ENCODE measurements at places on chromosomes 5 and 9.

- DNase-seq: peak; percentile 72
Observed at GRCh38 chr5:126777257-126777974, 480 bp downstream of the LMNB1 start.

- DNase-seq: no peak
Observed at GRCh38 chr5:68217528-68217927, 2.0 kb downstream of the PIK3R1 start.

- DNase-seq: no peak
Observed at GRCh38 chr9:89347651-89348050, 29.4 kb downstream of the SECISBP2 start.

DNA sequence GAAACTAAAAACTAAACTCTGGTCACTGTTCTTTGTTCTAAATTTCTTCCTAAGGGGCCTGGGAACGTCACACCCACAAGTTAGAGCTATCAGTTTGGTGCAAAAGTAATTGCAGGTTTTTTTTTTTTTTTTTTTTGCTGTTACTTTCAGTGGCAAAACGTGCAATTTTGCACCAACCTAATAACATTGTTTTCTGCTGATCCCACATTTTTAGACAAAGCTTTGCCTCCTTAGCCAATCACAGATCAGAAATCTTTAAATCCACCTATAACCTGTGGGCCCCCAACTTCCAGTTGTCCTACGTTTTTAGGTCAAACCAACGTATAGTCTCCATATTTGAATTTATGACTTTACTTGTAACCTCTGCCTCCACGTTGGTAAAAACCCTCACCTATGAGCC is 11.1 kb upstream of the MED10 start:
- no peak for DNase-seq

DNA sequence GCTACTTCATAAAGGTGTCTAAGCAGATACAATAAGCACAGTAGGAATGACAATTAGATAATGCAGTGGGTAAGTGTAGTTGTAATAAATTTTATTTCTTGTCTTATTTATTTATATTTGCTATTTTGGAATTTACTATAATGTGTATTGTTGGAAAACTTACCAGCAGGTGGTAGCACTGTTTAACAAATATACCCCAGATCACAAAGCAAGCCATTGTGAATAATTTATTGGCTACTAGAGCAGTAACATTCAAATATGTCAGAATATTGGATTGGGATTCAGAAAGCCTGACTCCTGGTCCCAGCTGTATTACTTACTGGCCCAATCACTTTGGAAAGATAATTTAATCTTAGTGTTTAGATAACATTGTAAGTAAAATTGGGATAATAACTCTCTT is 78.0 kb downstream of the ISOC1 start:
- no peak for DNase-seq

- DNase-seq: no peak
Observed at GRCh38 chr9:90895786-90896185, 94.2 kb downstream of the SYK start.

- DNase-seq: no peak
Observed at GRCh38 chr9:107464516-107464915, 25.1 kb downstream of the KLF4 start.

GRCh38 chr9:2765250-2765880 is 48.1 kb downstream of the KCNV2 start:
- DNase-seq: no peak
